Epithelial cell of prostate (primary cell): ENCODE measurements at places on chromosomes 16 and 17.

GRCh38 chr16:50265260-50265659, 1.1 kb upstream of the ADCY7 start:
- DNase-seq: no peak

DNA sequence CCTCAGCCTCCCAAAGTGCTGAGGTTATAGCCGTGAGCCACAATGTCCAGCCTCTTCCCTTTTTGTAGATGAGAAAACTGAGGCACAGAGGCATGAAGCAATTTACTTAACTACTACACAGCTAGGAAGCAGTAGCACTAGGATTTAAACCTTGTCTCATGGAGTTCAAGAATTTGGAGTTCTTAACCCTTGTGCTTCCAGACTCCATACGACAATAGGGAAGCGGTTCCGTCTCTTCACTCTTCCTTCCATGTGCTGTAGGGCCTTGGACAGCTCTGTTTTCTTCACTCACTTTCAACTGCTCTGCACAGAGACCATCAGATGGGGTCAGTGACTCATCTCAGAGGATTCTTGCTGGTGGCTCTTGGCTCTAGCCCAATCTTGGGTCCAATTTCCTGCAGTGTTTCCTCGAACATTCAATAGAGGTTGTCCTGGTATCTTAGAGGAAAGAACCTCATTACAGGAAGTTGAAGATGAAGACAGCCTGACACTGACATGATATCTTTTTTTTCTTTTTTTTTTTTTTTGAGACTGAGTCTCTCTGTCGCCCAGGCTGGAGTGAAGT, 19.3 kb downstream of the ITGAL start:
- peak; percentile 20 for DNase-seq

- no peak for DNase-seq
These were observed 100.9 kb upstream of the TNRC6C start for GRCh38 chr17:77857613-77858012.

- no peak for DNase-seq
These were observed 331.4 kb downstream of the GRIN2A start for GRCh38 chr16:9850817-9851216.

DNA sequence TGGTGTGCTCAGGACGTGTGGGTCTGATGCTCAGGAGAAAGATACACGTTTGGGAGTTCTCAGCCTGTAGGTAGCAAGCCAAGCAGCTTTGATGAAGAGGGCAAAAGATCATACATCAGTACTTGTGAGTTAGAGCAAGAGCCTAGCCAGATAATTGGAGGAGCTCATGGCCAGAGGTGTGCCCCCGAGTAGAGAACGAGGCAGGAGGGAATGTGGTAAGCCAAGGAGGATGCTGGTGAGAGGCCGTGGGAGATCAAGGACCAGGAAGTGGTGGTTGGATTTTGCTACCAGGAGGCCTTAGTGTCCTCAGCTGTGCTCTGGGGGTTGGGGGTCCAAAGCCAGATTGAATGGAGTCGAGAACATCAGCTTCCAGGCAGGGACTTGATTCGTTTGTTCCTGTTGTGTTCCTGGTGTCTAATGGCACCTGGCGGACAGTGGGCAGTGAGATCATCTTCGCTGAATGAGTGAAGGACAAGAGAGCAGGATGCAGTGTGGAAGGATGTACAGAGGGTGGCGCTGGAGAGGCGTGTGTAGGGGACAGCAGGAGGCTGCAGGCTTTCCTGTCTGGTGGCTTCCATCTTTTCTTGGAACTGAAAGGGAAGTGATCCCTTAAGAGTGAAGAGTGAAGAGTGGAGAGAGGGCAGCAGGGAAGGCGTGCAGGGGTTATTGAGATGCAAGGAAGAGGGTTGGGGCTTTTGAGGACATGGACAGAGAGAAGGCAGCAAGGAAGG, 11.6 kb downstream of the FBXL19 start:
- no peak for DNase-seq

DNA sequence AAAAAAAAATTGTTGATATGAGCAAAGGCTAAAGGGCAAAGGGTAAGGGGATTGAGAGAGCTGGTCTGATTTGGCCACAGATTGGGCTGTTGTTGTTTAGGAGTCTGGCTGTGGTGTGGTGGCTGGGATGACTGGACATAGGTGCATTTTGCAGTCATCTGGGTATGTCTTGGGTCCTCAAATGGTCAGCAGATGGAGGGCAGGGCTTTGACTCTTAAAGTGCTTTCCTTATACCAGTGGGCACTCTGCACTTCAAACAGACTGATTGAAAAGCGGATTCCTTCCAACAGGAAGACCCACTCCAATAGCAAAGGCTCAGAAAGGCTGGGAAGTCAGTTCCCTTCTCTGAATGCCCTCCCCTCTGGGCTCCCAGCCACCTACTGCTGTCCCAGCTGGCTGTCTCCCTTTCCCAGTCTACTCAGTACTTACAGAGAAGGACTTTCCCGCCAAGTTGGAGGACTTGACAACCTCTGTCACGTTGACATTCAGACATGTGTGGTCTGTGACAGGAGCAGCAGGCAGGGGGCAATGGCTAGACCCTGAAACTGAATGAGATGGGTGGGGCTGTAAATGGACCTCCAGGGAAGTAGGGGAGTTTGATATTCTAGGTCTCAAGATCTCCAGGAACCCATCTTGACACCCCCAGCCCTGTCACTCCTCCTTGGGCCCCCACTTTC, 19.6 kb upstream of the MFSD6L start:
- no peak for DNase-seq

- no peak for DNase-seq
These were observed 4.2 kb downstream of the CACNA1H start for GRCh38 chr16:1156983-1157638.

- DNase-seq: no peak
These were observed 6.9 kb upstream of the CHMP6 start for GRCh38 chr17:80984749-80985148.

DNA sequence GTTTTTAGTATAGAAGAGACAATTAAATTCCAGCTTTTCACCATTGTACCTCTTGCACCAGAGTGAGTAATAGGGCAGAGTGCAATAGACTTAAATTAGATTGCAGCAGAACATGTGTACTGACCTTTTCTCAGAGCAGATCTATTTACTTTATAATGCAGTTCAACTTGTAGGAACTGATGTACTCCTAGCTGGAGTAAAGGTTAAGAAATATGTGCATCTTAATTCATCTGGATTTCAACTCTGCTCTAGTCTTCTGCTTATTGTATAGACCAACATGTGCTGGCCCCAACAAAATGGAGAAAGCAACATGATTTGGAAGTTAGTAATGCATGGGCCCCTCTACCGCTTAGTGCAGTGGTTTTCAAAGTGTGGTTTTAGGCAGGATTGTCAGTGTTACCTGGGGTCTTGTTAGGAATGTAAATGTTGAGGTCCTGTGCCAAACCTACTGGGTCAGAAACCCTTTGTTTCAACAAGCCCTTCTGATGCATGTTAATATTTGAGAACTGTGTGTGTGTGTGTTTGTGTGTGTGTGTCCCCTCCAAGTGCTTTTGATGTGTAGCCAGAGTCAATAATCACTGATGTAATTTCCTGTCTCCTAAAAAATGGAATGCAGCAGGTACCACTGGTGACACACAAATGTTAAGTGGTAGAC, 138.6 kb downstream of the TOX3 start:
- no peak for DNase-seq

- peak; percentile 12 for DNase-seq
These were observed 15.5 kb downstream of the VPS35 start for GRCh38 chr16:46673320-46674013.

DNA sequence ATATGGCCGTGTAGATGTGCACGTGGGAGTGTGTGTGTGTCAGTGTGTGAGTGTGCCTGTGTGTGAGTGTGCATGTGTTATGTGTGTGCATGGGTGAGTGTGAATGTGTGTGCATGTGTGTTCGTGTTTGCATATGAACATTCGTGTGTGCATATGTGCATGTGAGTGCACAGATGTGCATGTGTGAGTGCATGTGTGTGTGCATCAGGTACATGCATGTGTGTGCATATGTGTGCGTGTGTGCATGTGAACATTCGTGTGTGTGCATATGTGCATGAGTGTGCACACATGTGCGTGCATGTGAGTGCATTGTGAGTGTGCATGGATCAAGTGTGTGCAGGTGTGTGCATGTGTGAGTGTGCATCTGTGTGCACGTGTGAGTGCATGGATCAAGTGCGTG, 2.5 kb upstream of the TPSAB1 start:
- DNase-seq: no peak

GRCh38 chr17:59786536-59787319, 79.3 kb downstream of the VMP1 start:
- peak; percentile 100 for DNase-seq

DNA sequence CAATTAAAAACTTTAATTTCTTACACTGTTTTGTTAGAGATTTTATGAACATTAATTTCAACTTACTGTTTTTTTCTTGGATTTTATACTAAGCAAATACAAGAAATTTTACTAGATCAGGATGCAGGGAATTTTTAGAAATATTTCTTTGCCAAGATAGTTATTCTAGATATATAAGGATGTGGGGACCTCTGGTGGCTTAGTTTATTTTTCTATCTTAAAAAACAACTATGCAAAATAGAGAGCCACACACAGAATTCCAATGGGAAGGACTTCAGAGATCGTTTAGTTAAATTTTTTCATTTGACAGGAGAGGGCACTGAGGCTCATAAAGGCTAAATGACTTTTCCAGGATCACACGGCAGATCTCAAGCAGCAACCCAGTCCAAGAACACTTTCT, 23.0 kb upstream of the CAPNS2 start:
- no peak for DNase-seq

DNA sequence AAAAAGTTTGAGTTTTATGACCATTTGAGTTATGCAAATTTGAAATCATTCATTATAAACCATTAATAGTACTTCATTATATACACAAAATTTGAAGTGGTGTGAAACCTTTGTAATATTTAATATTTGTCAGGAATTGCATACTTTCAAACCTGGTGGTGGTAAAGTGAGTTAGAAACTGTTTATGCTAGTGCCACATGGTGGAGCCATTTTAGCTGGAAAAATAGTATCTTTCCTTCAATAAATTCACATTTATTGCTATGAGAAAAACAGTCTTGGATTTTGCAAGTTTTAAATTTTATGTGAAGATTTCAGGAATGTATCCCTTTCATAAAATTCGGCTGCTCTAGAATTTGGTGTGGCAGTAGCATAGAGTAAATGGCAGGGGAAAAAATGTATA, 7.3 kb upstream of the BLMH start:
- no peak for DNase-seq

- DNase-seq: no peak
These were observed 9.4 kb upstream of the TMEM88 start for GRCh38 chr17:7845359-7846062.

DNA sequence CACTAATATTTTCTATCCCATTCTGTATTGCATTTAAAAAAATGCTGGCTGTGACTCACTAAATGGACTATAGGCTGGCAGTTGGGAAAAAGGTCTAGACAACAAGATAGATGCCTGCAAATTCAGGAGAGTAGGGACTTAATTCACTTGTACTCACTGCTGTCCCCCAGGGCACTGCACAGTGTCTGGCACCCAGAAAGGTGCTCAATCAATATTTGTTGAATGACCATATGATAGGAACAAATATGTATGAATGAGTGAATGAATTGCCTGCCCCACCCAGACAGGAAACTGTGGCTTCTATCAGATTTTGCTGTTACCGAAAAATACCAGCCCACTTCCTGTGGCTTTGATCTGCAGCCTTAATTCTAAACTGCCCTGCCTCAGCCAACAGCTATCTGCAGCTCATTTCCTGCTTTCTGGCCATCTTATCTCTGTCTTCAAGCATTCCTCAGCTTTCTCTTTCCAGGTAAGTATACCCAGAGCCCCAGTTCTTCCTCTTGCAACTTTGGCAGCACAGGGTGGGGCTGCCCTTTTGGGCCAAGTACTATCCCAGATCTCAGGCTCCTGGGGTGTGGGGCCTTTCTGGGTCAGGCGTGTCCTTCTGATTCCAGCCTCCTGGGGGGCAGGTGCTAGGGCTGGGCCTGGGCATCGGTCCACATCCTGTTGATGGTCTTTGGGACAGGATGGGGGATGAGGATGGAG, 15.3 kb upstream of the TNS4 start:
- DNase-seq: no peak

GRCh38 chr16:87163637-87164036, 153.6 kb downstream of the C16orf95 start:
- no peak for DNase-seq

GRCh38 chr16:4266372-4266771, 6.5 kb downstream of the TFAP4 start:
- no peak for DNase-seq

- DNase-seq: no peak
These were observed 5.2 kb downstream of the PECAM1 start for GRCh38 chr17:64385187-64386083.

DNA sequence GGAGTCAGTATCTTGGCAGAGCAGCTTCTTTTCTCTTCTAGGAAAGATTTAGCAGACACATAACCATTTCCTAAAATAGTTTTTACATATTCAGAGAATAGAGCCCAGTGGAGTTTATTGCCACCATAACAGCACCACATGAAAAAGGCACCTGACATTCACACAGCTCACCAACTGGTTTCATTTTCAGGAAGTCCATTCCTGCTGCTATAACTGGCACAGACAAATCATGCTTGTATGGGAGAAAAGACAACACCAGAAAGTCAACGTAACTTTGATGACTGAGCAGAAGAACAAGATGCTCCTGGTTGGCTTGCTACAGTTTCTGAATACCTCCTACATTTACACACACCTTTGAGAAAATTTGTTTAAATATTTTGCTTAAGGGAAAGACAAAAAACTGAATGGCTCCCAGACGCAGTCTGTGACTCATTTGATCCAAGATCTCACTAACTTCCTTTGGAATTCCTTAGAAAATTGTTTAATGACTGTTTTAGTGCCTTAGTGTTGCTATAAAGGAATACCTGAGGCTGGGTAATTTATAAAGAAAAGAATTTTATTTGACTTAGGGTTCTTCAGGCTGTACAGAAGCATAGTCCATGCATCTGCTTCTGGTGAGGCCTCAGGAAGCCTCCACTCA, 1380.6 kb downstream of the CDH8 start:
- DNase-seq: no peak
